Hematopoietic multipotent progenitor cell (in vitro differentiated cells): ENCODE measurements at places on chromosomes 2 and 18.

DNA sequence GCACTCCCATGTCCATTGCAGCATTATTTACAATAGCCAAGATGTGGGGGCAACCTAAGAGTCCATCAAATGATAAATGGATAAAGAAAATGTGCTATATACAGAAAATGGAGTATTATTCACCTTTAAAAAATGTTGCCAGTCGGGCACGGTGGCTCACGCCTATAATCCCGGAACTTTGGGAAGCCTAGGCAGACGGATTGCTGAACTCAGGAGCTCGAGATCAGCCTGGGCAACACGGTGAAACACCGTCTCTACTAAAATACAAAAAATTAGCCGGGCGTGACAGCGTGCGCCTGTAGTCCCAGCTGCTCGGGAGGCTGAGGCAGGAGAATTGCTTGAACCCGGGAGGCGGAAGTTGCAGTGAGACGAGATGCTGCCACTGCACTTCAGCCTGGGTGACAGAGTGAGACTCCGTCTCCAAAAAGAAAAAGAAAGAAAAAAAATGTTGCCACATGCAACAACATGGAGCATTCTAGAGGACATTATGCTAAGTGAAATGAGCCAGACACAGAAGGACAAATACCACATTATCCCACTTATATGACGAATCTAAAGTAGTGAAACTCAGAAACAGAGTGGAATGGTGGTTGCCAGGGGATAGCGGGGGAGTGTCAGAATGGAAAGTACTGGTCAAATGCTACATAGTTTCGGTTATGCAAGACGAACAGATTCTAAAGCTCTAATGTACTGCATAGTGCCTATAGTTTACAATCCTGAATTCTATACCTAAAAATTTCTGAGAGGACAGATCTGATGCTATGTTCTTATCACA is 1385.6 kb upstream of the TMEFF2 start:
- DNase-seq = no peak

DNA sequence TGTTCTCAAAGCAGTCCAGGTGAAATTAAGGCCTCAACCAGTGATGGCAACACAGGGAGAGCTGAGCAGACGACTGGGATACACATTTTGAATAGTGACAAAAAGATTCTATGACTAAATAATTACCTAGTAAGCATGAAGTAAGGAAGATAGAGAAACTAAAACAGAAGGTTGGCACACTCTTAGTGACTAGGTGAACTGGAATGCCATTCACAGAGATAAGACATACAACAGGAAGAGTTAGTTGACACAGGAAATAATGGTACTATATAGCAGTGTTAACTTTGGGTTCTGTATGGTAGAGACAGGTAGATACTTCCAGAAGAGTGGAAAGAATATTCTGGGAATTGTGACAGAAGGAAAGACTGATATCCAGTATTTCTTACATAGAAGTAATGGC is 181.8 kb upstream of the NT5C1B start:
- no peak for DNase-seq

GRCh38 chr18:48364146-48364545 is 45.0 kb downstream of the ZBTB7C start:
- no peak for DNase-seq

- DNase-seq = no peak
Measured at GRCh38 chr2:16707014-16707623, 41.5 kb upstream of the CYRIA start.

GRCh38 chr2:96103187-96103601 is 13.2 kb downstream of the ADRA2B start:
- no peak for DNase-seq

- no peak for DNase-seq
Measured at GRCh38 chr2:204315236-204315662, 230.0 kb upstream of the PARD3B start.

GRCh38 chr2:233597522-233597921 is 19.9 kb upstream of the UGT1A8 start:
- no peak for DNase-seq

DNA sequence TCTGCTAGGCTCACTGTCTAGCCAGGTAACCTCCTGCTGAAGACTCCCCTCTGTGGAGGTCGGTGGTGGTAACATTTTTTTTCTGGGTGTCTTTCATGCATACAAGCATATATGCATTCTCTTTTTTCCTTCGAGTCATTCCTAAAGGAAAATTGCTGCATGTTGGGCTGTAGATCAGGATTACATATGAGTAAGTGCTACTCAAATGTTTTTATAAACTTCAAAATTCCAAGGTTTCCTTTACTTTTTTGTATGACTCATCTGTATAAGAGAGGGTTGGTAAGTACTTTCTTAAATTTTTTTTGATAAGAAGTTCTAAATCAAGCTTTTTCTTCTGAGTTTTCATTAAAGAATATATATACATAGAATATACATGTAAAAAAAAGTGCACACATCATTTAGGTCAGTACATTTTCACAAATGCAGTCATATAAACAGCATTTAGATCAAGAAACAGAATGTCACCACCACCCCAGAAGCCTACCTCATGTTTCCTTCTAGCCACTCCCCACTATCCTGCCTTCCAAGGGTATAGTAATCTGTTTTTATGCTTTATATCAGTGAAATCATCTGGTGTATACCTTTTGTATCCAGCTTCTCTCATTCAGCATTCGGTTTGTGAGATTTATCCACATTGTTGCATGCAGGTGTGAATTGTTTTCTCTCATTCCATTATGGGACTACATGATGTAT is 128.0 kb upstream of the MAP3K20 start:
- no peak for DNase-seq

DNA sequence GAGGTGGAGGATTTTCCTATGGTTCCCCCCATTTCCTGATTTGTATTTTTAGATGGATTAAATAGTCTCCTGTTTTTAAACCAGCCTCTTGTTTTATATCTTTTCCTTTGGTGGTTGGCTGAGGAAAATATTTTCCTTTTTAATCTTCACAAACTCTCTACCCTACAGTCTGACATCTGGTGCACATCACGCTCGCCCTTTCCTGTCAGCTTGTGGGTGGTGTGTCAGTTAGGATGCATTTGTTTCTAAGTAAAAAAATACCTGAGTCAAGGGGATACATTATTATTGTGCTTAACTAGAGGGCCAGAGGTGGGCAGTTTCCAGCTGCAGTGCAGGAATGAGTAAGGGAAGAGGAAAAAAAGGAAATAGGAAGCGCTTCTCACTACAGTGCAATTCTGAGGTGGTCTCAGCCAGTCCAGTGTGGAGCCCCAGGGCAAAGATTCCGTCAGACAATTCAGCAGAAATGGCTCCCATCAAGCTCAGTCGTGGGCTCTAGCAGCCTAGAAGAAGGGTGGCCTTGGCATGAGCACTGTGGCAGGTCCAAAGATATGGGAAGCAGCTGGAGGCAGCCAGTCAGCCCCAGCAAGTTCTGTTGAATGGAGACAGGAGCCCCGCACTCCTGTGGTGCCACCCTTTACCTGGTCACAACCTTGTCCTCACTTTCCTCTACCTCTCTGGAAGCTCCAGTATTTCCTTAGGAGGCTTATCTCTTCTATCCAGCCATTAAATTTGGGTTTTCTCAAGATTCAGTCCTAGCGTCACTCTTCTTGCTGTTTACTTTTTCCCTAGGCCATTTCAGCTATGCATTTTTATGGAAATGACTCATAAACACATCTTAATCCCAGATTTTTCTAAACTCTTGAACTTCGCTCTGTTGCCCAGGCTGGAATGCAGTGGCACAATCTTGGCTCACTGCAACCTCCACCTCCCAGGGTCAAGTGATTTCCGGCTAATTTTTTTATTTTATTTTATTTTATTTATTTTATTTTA is 18.5 kb downstream of the SFTPB start:
- no peak for DNase-seq

- DNase-seq = no peak
Measured at GRCh38 chr2:73983322-73984202, 1.1 kb upstream of the TET3 start.

- DNase-seq = no peak
Measured at GRCh38 chr2:62302631-62303435, 106.9 kb downstream of the B3GNT2 start.

GRCh38 chr18:74351354-74351753 is 35.7 kb downstream of the C18orf63 start:
- DNase-seq = no peak
